Muscle of arm (tissue), 14 donors: ENCODE measurements at places on chromosomes 2 and 18.

DNA sequence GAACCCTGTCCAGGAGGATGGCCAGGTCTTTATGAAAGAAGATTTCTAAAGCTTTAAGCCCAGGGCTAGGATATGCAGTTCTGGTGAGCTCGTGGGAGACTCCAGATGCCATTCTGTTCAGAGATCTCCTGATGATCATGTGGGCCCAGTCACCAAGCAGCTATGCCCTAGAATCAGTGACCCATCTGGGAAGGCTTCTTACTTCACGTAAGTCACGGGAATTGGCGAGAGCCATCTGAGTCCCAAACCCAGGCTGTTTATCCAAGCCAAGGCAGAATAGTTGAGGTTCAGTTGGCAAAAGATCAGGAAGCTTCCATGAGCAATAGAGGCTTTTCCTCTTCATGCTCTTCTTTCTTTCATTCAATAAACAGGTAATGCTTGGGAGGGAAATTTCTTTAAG lies 23.9 kb downstream of the ANTXR1 start:
- DNase-seq, result no peak

DNA sequence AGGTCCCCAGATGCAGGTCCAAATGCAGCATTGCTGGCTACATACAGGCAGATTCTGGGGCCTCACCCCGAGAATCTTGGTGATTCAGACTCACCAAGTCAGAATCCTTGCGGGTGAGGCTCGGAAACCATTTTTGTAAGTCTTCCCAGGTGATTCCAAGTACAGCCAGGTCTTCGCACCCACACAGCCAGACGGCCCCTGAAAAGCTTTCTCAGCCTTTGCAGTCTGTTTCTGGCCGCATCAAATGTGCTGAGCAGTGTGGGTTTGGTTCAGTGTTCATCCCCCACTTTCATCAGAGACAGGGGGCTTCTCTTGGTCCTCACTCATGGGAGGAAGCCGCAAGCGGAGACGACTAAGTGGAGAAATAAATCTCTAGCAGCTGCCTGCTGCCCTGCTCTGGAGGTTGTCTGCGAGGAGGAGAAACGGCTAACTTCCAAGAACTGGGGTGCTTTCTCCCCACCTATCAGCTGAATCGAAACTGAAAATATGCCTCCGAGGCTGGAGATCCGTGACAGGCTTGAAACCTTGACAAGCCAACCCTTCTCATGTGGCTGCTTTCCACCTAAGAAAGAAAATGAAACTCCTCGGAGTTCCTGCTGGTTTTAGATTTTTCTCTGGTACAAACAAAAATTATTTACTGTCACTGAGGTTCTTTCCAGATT lies 8.9 kb upstream of the TMEM185B start:
- DNase-seq, result peak; percentile 59

GRCh38 chr2:152189622-152190495 lies 14.3 kb upstream of the STAM2 start:
- DNase-seq, result peak; percentile 66

GRCh38 chr2:80323610-80324009 lies 19.1 kb upstream of the LRRTM1 start:
- DNase-seq, result no peak

- no peak for DNase-seq
Measured at GRCh38 chr18:48809365-48809764, 141.4 kb downstream of the SMAD7 start.
